Brain (organoid and tissue), 16 donors: ENCODE measurements at places on chromosomes 11 and 22.

GRCh38 chr11:45924927-45925326 is 2.5 kb downstream of the LARGE2 start:
- DNase-seq, result no peak

- DNase-seq, result no peak
Measured at GRCh38 chr11:117917591-117918151, 11.5 kb downstream of the TMPRSS13 start.

GRCh38 chr11:62340269-62340901 is 3.1 kb downstream of the ASRGL1 start:
- DNase-seq, result peak; percentile 81

GRCh38 chr11:72058416-72059034 is 21.8 kb downstream of the NUMA1 start:
- no peak for DNase-seq

DNA sequence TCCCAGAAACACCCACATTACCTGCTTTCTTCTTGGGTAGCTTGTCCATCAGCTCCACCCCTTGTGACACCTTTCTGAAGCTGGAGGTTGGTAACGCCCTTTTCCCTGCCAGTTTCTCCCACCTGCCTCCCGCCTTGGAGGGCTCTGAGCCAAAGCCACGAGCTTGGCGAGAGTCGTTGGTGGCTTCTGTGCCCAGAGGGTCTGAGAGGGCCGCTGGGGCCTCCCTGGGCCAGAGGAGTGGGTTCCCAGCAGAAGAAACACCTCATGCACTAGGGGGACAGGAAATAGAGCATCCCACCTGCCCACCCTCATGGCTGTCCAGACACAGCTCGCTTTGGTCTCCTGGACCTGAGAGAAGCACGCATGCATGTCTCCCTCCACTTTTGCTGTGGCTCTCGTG is 37.9 kb downstream of the B3GAT1 start:
- DNase-seq, result no peak

- peak; percentile 88 for DNase-seq
Measured at GRCh38 chr11:95725196-95725595, 64.4 kb downstream of the FAM76B start.

- no peak for DNase-seq
Measured at GRCh38 chr11:76891793-76892192, 31.1 kb downstream of the ACER3 start.

GRCh38 chr11:35106595-35106994 is 32.4 kb upstream of the CD44 start:
- DNase-seq, result no peak

- no peak for DNase-seq
Measured at GRCh38 chr11:73365352-73366264, 10.6 kb upstream of the RELT start.

DNA sequence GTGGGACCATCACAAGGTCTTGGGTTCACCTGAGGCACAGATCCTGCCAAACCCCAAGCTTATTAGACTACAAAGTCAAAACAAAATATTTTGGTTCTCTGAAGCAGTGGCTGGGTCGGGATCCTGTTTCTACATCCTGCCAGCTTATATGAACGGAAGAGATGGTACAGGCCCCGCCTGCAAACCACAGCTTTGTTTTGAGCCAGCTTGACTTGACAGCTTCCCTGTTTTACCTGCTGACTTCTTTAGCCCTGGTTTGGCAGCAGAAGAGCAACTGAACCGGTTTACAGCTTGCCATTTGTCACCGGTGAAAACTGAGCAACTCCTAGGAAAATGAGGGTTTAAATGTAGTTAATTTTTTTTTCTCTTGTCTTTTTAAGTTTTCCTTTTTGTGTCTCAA is 11.4 kb downstream of the PACS1 start:
- DNase-seq, result no peak

DNA sequence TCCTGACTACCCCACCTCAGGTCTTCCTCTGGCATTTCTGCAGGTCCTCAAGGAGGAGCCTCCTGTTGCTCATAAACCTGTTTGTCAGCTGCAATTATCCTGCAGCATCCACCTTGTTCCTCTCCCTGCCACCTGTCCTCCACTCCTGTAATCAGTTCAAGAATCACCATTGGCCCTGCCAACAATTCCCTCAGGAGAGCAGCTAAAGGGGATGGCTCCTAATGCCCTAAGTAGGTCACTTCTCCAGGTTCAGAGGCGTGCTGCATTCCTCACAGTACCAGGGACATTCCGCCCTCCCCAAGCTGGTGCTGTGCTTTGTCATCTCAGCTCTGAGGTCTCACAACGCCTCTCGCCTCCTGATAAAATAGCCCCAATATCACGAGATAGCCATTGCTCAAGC is 2.1 kb downstream of the CLDN25 start:
- no peak for DNase-seq

DNA sequence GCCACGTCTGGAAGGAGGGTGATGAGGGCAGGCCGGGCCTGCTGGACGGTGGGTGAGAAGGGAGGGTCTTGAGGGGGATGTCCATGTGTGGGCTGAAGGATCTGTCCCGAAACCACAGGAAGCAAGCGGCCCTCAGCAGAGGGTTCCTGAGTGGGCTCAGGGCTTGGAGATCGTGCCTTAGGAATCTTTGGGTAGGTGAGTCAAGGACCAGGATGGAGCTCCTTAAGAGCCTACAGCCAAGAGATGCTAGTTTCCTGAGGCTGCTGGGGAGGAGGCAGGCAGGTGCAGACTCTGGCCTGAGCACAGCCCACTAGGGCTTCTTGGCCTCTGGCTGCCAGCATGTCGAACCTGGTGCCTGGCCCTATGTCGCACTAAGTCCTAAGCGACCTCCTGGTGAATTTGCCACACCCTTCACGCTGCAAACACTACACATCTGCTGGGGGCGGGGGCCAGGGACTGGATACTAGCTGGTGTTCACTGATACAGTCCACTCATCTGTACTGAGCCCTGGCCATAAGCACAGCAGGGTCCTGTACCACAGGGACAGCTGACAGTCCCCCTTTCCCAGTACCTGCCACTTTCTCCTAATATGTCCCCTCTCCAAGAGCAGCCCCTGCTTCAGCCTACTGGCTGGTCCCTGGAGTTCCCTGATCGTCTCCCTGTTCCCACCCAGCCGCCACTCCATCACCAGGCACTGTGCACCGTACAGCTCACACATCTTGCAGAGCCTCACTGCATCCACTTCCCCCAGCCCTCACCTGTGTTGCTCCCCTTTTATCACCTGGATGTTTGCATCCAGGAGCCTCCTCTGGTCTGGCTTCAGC is 19.5 kb downstream of the GNAZ start:
- DNase-seq, result no peak
